ENCODE measurements at places on chromosomes 13 and 19.

DNA sequence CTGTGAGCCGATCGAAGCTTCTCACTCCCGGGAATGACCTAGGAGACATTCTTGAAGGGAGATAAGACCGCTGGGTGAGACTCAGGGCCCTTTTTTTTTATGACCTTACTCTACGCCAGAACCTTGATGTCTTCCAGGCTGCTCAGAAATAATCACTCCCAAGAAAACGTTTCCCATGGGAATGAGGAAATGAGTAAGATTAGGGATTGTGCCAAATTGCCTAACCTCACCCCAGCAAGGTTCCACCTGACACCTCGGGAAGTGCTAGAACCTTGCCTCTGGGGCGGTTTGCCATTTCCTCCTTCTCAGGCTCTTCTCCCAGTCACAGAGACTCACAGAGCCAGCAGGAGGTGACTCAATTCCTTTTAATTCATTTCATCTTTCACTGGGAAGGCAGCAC lies 2.3 kb downstream of the SLC46A3 start:
- DNase-seq, result no peak

DNA sequence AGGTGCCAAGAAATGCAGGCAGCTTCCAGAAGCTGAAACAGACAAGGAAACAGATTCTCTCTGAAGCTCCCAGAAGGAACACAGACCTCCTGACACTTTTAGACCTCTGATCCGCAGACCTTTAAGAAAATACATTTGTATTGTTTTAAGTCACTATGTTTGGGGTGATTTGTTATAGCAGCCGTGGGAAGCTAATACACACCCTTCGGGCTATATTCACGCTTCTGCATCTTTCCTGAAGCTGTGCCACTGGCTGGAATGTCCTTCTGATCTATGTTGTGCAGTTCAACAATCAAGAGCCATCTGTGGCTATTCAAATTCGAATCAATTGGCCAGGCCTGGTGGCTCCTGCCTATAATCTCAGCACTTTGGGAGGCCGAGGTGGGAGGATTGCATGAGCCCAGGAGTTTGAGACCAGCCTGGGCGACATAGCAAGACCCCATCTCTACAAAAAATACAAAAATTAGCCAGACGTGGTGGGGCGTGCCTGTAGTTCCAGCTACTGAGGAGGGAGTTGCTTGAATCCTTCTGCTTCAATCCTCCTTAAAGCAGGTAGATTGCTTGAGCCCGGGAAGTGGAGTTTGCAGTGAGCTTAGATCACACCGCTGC lies 5.8 kb upstream of the DHX34 start:
- no peak for DNase-seq

- no peak for DNase-seq
Measured at GRCh38 chr19:34482380-34483250, 1.1 kb downstream of the WTIP start.

DNA sequence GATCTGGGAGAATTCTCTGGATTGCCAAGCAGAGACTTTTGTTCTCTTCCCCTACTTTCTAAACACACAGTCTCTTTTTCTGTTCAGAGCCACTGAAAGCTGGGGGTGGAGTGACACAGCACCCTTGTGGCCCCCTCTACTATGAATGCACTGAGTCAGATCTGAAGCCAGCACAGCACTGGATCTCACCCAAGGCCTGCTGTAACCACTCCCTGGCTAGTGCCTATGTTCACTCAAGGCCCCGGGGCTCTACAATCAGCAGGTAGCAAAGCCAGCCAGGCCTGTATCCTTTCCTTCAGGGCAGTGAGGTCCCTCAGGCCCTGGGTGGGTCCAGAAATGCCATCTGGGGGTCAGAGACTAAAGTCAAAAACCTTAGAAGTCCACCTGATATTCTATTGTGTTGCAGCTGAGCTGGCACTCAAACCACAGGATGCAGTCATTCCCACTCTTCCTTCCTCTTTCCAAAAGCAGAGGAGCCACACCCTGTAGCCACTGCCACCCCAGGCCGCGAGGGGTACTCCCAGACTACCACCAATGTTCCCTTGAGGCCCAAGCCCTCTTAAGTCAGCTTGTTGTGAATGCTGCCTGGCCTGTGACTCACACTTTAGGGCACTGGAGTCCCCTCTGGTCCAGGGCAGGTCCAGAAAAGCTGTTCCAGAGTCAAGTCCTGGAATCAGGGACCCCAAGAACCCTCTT lies 110.1 kb upstream of the RXFP2 start:
- no peak for DNase-seq

GRCh38 chr19:6516018-6516658 lies 14.0 kb upstream of the TUBB4A start:
- peak; percentile 69 for DNase-seq

Measured in thymus (tissue), 14 donors.